ENCODE measurements at places on chromosomes 3 and 15.

DNA sequence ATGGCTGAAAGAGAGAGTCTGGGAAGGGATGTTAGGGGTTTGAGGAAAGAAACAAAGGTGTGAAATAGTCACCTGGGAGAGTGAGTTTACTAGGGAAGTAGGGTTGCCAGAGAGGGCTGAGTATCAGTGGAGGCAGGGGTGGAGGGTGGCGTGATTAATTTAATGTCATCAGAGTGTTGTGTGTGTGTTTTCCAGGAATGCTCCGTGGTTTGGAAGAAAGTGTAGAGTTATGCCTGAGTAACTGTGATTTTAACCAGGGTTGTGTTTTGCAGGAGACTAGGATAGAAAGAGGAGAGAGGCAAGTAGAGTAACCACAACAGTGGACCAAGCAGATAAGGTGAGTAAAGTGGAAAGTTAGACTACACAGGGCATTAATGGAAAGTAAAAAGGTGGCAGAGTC, 27.2 kb downstream of the PLD1 start:
- DNase-seq = no peak

- no peak for DNase-seq
Observed at GRCh38 chr15:57606048-57606447, 14.3 kb downstream of the MYZAP start.

- DNase-seq = no peak
Observed at GRCh38 chr3:21526461-21526860, 224.5 kb downstream of the ZNF385D start.

- no peak for DNase-seq
Observed at GRCh38 chr15:53710906-53711305, 48.6 kb downstream of the WDR72 start.

GRCh38 chr15:101657968-101658784, 6.0 kb upstream of the TM2D3 start:
- no peak for DNase-seq
